ENCODE measurements at places on chromosomes 3 and 15. TPM values are rescaled to one million over a fixed set of nuclear protein-coding genes. Genes with fewer than 3 reads are reported as not detected.

Gene TMEM212
- total RNA-seq, result not detected

Gene IL16
- total RNA-seq, result 2.1 TPM

Gene SPTBN5
- 19.0 TPM for total RNA-seq

Gene CNTN3
- not detected for total RNA-seq

Gene RFTN1
- total RNA-seq, result 45.1 TPM
